ENCODE measurements at places on chromosomes 5 and 9.

- no peak for DNase-seq
Observed at GRCh38 chr5:32249668-32250067, 63.1 kb downstream of the MTMR12 start.

DNA sequence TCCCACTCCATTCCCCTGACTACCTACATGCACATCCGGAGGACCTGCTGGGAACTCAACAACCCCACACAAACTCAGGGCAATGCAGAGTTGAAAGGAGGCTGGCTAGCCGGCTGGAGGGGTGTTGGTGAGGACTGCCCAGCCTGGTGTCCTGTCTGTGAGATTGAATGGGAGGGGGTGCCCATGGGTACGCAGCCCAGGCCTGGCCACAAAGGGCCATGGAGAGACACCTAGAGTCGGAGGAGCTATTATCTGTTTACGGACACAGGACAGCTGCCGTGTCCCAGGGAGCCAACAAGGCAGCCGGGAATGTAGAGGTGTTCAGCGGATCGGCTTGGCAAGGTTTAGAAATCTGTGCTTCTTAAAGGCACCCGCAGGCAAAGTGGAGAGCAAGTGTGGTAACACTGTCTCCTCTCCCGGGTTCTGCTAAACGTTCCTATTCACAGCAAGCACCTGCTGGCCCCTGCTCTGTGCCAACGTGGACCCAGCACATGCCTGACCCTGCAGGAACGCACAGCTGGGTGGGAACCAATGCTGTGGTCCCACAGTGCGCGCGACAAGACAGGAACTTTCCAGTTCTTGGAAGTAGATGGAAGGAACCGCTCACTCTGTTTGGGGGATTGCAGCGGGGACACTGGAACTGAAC is 166.7 kb downstream of the DAB2IP start:
- no peak for DNase-seq

DNA sequence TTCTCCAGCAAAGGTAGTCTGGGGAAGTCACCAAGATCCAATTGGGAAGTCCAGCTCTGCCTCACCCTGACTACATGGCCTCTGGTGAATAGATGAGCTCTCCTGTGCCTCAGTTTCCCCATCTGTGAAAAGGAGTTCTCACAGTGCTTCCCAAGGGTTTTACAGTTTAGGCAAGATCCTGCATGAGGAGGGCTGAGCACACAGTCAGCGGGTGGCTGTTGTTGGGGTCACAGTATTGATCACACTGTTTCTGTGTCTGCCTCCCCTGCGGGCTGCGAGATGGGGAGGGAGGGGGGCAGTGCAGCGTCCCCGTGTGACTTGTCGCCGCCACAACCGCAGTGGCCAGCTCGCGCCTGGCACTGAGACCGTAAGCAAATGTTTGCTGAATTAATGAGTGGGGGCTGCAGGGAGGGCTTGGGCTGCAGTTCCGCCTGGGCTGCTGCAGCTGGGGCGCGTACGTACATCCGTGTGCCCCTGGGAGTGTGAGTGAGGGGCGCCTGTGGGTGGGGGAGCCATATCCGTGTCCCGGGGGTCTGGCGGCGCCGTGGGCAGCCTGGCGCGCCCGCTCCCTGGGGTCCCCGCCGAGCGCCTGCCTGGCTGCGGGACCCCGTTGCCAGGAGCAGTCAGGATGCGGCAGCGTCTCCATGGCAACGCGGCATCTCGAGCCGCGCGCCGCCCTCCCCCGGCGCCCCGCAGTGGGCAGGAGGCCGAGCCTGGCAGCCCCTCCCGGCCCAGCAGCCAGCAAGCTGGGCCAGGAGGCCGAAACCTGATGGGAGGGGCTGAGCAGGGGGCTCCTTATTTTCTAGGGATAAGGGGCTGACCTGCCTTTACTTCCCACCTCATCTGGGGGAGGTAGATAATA is 31.4 kb upstream of the PSD2 start:
- DNase-seq, result no peak

- DNase-seq, result no peak
Observed at GRCh38 chr5:96942078-96942477, 6.2 kb downstream of the LNPEP start.

DNA sequence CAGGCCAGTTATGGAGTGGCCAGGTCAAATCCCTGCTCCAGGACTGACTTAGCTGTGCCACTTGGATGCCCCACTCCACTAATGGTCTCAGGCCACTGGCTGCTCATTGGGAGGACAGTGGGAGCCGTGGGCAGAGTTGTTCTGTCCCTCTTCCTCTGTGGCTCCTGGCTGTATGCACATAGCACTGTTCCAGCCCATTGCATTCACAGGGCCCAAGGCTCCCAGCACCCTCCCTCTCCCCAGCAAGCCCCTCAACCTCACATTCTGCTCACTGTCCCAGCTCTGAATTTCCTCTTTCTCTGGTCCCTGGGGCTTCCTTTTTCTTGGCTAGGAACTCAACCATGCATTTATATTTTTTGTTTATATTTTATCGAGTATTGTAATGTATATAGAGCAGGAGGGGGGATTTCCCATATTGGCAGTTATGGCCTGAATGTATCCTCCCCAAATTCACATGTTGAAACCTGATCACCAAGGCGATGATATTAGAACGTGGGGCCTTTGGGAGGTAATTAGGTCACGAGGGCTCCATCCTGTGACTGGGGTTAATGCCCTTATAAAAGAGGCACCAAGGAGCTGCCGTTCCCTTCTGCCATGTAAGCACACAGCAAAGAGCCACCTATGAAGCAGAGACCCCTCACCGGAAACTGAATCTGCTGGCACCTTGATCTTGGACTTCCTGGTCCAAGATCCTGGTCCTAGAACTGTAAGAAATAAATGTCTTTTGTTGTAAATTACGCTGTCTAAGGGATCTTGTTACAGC is 17.0 kb upstream of the MVB12B start:
- no peak for DNase-seq

- DNase-seq, result no peak
Observed at GRCh38 chr9:27339661-27340284, 42.8 kb upstream of the EQTN start.

Data from skeletal muscle cell (primary cell).